ENCODE measurements at places on chromosomes 16 and 17.

DNA sequence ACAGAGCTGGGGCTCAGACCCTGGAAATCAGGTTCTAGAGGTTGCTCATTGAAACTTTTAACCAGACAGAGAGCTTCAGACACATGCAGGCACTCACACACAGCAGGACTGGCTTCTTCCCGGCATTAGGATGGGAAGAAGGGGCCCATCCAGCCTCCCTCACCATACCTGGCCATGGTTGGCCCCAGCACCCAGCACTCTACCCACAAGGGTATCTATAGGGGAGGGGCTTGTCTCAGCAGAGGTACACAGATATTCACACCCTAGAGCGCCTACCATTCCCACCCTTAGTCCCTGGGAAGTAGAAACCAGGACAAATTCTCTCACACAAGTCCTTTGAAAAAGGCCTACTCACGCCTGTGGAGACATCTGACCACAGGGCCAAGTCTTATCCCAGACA is 20.5 kb upstream of the CCL2 start:
- no peak for DNase-seq

GRCh38 chr16:31386157-31386984 is 6.8 kb upstream of the ITGAD start:
- no peak for DNase-seq

GRCh38 chr16:77612596-77612995 is 109.7 kb upstream of the NUDT7 start:
- DNase-seq = no peak

DNA sequence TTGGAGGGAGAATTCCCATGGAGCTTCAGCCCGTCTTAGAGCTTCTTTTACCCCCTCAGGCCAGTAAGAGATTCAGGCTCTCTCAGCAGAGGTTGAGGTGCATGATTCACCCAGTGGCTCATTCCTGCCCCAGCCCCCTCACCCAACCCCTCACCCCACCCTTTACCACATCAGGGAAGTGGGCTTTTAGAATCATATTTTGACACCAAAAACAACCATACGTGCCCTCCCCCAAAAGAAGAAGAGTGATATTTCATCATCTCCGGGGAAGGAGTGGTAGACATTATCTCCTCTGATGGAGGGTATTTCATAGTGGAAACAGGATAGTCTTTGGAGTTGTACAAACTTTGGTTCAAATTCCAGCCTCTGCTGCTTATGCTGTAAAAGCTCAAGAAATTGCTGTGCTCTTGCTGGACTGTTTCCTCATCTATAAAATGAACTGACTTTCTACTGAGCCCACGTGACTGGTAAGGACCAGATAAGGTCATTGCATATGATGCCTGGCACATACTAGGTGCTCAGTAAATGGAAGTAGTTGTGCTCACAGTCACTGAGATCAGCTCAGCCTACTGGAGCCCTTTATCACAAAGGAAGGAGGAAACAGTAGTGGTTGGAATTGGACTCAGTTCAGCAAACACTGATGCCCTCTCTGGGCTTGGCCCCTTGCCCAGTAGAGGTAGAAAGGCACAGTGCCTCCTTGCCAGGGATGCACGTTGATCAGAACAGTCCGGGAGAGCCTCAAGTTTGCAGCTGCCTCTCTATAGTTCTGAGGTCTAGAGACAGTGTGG is 18.3 kb upstream of the CCL5 start:
- no peak for DNase-seq

GRCh38 chr16:88779406-88780141 is 5.4 kb downstream of the PIEZO1 start:
- no peak for DNase-seq

DNA sequence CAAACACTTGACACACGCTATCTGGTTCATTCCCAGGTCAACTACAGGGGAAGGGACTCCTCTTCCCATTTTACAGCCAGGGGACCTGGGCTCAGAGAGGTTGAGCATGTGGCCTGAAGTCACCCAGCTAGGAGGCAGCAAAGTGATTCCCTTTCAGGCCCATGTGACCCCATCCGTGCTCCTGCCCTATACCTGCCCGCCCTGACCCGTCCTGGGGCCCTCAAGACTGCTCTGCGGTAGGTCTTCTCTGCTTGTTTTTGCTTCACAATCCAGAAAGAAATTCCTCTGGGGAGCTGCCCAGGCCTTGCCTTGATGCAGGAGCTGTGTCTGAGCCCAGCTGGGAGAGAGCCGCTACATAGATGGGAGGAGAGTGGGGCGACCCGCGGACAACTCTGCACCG is 161.4 kb downstream of the SDK2 start:
- no peak for DNase-seq

DNA sequence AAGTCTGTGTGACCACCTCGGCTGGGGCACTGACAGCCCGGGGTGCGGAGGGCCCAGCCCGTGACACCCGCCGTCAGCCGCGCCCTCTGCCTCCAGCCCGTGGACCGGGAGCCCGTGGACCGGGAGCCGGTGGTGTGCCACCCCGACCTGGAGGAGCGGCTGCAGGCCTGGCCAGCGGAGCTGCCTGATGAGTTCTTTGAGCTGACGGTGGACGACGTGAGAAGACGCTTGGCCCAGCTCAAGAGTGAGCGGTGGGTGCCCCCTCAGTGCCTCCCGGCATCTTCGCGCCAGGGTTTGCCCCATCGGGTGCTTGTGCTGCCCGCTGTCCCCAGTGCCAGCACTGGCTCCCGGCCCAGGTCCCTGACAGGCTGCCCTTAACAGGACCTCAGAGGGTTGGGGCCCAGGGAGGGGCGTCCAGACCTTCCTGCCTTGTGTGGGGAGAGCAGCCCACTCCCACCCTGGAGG is 13.7 kb downstream of the CENPX start:
- no peak for DNase-seq

DNA sequence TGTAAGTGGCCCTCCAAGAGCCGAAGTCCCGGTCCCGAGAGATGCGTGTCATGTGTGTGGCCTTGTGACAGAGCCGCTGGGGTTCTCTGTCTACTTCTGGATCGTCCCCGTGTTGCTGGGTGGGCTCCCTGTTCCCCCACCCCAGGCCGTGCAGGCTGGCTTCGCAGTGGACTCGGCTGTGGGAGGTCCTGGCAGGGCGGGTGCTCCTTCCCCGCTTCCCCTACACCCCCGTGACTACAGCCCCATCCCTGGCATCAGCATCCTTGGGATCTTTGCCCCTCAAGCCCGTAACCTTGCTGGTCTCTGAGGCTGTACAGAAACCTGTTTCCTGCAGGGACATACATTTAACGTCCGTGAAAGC is 136.3 kb downstream of the BANP start:
- no peak for DNase-seq

- no peak for DNase-seq
Observed at GRCh38 chr16:8496364-8496763, 93.9 kb downstream of the TMEM114 start.

DNA sequence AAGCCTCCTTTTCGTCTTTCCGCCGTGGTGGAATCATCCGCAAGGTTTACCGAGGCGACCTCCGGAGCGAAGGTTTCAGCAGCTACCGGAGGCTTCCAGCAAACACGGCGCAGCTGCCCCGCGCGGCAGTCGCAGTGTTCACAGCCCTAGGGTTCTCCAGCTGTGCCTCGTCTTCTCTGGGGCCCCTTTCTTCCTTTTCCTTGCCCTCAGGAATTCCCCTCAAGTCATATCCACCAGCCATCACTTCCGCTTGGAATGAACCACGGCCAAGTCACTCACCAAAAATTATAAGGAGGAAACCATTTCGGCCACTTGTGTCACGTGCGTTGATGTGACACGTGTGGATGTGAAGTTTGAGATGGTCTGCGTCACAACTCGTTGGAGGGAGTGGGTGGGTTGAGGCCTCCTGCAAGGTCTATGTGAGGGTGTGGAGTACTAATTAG is 636 bp upstream of the ERN1 start:
- peak; percentile 36 for DNase-seq

DNA sequence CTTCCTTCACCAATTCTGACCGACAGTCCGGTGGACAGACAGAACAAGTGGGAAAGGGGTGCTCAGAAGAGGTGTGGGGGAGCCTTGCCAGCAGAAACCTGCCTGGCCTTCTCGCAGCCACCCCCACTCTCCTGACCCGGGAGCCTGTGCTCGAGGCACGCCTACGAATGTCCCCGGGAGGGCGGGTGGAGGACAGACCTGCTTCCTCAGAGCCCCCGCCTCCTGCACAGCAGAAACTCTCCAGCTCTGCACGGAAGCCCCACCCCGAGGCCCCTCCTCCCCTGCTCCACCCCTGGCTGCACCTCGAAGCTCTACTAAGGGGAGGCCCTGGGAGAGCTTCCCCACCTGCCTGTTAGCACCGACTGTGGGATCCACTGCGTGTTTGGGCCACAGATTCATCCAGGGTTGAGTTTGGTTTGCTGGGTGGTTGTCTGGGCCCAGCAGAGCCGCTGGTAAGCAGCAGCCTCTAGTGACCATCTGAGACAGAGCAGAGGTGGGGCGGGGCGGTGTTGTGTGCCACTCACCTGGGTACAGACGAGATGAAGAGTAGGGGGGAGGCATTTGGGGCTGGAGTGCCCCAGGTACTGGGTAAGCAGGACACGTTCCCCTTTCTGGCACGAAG is 6.2 kb downstream of the TAF1C start:
- DNase-seq = no peak

GRCh38 chr17:7355573-7355972 is 617 bp downstream of the TMEM95 start:
- no peak for DNase-seq

DNA sequence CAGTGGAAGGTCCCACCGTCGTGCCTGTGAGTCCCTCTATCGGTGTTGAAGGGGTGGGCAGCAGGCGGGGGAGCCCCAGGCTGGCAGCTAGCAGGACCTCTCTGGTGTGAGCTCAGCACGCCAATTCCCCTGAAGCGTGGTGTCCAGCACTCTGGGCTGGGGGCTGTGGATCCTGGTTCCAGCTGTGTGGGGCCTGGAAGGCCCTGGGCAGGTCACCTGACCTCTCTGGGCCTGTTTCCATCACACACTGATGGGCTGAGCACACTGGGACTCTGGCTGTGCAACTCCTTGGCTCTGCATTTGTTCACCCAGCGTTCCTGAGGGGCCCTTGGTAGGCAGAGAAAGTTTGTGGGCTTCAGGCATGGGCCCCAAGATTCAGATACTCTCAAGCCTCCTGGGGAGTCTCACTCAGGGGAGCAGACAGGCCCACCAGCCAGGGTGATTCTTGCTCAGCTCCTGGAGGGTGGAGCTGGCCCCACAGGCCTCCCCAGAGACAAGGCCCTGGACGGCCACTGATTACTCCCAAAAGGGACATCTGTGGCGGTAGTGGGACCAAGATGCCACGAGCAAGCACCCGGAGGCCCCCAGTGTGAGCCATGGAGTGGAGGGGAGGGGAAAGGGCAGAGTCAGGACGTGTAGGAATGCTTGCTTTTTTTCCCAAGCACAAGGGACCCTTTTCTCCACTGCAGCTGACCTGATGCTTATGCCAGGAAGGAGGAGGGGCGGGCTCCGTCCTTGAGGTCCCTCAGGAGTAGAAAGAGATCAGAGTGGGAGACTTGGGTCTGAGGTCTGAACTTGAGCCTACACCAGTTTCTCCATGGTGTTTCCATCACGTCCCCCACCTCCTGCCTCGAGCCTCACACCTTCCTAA is 8.5 kb downstream of the SCGB1C2 start:
- no peak for DNase-seq

- no peak for DNase-seq
Observed at GRCh38 chr17:42315402-42316156, 27.3 kb downstream of the STAT5A start.

GRCh38 chr16:77974883-77975282 is 47.5 kb upstream of the CLEC3A start:
- DNase-seq = no peak

GRCh38 chr17:77724876-77725615 is 233.5 kb upstream of the TNRC6C start:
- no peak for DNase-seq

DNA sequence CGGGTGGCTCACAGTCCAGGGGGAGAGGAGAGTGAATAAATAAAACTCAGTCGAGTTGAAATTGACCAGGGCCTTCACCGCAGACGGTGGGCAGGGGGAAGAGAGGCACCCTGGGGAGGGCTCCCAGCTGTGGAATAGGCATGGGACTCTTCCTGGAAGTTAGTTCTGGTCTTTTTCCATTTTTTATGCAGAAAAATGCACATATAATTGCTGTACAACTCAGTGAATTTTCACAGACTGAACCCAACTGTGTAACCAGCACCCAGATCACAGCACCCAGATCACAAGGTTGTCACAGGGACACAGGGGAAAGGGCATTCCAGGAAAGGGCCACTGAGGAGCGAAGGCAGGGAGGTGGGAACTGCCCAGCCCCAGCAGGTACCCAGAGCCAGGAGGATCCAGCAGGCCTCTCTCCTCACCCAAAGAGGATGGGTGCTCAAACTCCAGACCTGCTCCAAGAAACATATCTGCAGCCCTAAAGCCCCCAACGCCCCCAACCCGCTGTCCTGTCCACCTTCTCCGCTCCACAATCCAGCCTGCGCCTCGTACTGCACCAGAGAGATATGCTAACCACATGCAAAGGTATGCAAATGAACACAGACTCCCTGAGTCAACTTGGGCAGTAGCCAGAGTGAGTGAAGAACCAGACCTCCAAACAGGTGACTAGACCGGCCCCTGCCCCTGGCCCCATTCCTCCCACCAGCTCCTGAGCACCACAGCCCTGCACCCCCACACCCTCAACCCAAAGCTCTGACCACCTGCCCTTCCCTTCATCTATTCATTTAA is 29.1 kb upstream of the EIF1 start:
- no peak for DNase-seq

- no peak for DNase-seq
Observed at GRCh38 chr17:82881900-82882714, 42.3 kb upstream of the ZNF750 start.

DNA sequence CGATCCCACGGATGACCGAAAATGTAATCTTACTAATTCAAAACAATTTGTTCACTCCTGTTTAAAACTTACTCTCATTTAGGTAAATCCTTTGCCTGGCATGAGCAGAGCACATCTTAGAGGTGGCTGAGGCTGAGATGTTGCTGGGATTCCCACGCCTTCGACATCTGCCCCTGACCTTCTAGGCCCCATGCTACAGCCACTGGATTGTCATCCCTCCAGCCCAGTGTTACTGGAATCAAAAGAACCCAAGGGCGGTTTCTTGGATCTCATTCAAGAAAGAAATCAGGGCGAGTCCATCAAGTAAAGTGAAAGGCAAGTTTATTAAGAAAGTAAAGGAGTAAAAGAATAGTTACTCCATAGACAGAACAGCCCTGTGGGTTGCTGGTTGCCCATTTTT is 64.5 kb upstream of the SHISA6 start:
- DNase-seq = no peak

GRCh38 chr16:54412037-54412436 is 125.5 kb upstream of the IRX3 start:
- no peak for DNase-seq

- DNase-seq = no peak
Observed at GRCh38 chr17:79953335-79953734, 82.3 kb downstream of the TBC1D16 start.

- DNase-seq = no peak
Observed at GRCh38 chr16:11147754-11148444, 108.1 kb downstream of the SOCS1 start.

DNA sequence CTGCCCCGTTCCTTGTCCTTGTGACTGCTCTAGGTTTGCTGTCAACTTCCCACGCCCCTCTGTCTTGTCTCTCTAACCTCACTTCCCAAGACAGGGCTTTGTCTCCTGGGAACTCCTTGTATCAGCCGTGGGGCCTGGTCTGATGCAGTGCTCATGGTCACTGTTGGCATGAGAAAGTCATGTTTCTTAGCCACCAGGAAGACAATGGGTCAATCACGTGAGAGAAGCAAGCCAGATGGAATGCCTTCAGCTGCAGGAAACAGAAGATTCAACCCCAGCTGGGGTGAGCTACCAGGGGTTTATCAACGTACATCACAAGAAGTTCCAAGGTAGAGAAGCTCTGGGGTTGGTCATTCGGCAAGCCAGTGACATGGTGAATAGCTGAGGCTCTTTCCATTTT is 116.6 kb downstream of the IRF8 start:
- no peak for DNase-seq

Measured in stimulated activated CD4-positive, alpha-beta T cell treated with anti-CD3 and anti-CD28 coated beads, TNF-alpha, amount 100 ng/mL, for 1 hour (primary cell).